ENCODE measurements at places on chromosomes 6 and 20.
A peak's percentile ranks its signal among the peaks of the same experiment; 100 is the strongest.

DNA sequence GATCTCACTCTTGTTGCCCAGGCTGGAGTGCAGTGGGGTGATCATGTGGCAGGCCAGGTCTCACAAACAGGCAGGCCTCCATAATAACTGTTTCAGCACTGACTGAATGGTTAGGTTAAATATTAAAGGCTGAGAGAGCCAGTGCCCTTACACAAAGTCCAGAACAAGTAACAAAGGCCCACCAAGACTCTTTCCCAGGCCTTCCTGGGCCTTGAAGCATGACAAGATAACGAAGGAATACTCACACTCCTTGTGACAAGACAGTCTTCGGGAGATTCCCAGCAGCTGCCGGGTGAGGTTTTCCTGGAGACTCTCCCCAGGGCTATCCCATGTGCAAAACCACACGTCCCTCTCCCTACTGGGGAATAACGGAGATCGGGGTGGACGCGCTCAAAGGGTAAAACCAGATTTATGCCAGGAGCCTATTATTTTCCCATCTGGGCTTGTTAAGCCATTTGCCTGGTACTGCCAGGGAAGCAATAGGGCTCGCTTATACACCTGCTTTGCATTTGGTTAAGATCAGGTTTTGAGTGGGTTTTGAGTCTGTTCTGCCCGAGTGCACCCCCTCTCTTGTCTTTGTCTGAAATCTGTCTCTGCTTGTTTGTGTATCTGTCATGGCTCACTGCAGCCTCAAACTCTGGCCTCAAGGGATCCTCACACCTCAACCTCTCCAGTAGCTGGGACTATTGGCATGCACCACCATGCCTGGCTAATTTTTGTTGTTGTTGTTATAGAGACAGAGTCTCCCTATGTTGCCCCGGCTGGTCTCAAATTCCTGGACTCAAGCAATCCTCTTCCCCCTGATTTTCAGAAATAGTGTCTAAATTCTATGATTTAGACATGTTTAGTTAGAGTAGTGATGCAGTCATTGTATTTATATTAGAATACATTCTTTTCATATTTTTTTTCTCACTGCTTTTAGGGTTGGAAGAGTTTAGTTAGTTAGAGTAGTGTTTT lies 1.4 kb upstream of the ENPP3 start:
- no peak for ATAC-seq

- no peak for ATAC-seq
Observed at GRCh38 chr6:133757335-133757734, 131.6 kb upstream of the TCF21 start.

- ATAC-seq: no peak
Observed at GRCh38 chr6:93896081-93896480, 476.7 kb upstream of the EPHA7 start.

DNA sequence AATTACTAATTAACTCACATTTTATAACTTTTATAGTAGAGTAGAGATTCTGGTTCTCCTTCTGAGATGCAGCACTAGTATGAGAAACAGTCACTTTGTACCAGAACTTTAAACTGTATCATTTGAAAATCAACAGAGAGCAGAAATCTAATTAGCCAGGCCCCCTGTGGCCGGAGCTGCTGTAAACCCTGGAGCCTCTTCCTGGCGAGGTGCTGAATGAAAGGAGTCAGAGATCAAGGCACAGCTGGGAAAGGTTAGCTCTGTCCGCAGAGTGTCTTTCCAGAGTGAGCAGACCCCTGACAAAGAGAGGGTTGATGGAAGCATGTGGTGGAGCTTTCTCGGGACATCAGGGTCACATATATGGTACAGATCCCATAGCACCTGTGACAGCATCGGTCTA lies 703.8 kb downstream of the RFPL4B start:
- no peak for ATAC-seq

DNA sequence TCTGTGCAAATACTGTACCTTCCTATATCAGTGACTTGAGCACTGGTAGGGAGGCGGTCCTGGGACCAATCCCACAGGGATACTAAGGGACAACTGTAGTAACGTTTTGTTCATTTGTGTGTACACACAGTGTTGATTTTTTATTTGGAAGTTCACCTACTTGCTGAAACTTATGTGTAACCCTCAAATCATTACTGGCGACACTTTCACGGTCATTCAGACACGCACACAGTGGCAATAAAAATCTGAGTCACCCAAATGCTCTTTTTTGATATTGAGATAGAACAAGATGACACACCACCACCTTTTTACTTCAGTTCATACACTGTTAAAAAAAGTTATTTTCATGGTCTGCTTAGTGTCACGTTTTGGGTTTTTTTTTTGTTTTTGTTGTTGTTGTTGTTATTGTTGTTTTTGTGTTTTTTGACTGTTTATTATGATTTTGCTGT lies 79.8 kb downstream of the QKI start:
- ATAC-seq: peak; percentile 51

DNA sequence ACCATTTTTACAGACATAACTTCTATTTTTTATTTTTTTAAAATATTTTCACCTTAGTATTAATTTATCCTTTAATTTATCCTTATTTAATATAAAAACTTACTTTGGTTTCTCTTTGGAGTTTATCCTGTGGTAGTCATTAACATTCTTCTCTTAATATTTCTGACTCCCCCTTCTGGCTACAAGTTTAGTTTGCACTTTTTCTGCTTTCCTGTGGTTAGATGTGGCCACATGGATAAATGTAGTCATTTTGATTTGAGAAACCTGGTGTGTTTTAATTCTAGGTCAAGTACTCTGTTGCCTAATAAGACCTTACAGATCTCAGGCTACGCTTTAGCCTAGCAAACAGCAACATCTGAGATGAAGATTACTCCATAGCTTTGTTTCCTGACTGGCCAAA lies 1187.5 kb downstream of the HACE1 start:
- no peak for ATAC-seq

All from activated CD4-positive, CD25-positive, alpha-beta regulatory T cell treated with anti-CD3 and anti-CD28 coated beads, Interleukin-2, amount 50 U/mL, for 24 hours (primary cell).